ENCODE measurements at places on chromosomes 3 and 15. TPM values are rescaled to one million over a fixed set of nuclear protein-coding genes. Genes with fewer than 3 reads are reported as not detected.

- DNase-seq = no peak
Observed at GRCh38 chr3:17396036-17396435, 346.4 kb downstream of the TBC1D5 start.

The C3orf33 gene
- total RNA-seq = 3.5 TPM

GRCh38 chr15:57795261-57795660, 88.7 kb downstream of the POLR2M start:
- DNase-seq = no peak

DNA sequence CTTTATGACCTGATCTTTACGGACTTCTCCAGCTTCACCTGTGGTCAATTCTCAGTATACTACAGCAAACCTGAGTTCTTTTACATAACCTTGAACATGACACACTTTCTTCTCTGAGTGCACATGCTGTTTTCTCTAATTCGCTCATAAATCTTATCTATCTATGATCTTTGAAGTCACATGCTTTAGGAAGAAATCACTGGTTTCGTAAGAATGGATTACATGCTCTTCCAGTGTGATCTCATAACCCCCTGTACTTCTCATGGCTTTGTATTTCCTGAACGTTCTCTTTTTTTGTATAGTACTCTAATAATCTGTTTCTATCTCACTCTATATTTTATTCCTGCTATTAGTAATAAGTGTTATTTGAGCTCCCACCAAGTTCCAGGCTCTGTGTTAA, 1165.2 kb downstream of the TBL1XR1 start:
- DNase-seq = no peak
